ENCODE measurements at places on chromosomes 1 and 21.
A peak's percentile ranks its signal among the peaks of the same experiment; 100 is the strongest.

DNA sequence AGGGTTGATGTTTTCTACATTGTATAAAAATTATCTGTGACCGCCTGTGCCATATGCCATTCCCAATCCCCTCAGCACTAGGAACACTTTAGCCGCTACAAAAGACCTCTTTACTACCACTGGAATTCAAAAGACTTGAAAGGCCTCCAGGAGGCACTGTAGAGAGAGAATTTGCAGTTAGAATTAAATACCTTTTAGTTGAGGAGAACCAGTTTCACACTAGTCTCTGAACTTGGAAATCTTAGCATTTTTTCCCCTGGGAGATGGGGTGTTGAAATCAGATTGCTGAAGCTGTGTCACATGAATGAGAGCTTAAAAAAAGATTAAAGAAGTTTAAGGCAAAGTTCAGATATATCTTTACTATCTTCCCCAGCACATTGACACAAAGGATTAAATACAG lies 291.0 kb downstream of the ADGRL2 start:
- peak; percentile 15 for DNase-seq

GRCh38 chr1:64437453-64437852 lies 32.5 kb upstream of the CACHD1 start:
- DNase-seq = no peak

DNA sequence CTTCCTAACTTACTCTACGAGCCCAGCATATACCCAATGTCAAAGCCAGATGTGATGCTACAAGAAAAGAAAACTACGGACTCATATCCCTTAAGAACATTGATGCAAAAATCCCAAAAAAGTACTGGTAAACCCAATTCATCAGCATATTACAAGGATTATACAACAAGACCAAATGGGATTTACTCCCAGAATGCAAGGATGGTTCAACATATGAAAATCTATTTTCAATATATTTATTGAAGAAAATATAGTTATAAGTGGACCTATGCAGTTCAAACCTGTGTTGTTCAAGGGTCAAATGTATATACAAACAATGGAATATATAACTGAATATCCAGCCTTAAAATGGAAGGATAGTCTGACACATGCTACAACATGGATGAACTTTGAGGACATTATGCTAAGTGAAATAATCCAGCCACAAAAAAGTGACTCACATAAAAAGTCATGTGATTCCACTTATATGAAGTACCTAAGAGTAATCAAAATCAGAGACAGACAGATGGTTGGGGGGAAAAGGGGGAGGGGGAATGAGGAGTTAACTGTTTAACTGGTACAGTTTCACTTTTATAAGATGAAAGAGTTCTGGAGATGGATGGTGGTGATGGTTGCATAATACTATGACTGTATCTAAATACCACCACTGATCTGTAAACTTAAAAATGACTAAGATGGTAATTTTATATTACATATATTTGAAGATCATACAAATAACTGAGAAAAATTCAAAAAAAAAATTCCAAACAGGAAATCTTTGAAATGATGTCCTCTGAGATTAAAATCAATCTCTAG lies 3.7 kb upstream of the KLF18 start:
- no peak for DNase-seq

DNA sequence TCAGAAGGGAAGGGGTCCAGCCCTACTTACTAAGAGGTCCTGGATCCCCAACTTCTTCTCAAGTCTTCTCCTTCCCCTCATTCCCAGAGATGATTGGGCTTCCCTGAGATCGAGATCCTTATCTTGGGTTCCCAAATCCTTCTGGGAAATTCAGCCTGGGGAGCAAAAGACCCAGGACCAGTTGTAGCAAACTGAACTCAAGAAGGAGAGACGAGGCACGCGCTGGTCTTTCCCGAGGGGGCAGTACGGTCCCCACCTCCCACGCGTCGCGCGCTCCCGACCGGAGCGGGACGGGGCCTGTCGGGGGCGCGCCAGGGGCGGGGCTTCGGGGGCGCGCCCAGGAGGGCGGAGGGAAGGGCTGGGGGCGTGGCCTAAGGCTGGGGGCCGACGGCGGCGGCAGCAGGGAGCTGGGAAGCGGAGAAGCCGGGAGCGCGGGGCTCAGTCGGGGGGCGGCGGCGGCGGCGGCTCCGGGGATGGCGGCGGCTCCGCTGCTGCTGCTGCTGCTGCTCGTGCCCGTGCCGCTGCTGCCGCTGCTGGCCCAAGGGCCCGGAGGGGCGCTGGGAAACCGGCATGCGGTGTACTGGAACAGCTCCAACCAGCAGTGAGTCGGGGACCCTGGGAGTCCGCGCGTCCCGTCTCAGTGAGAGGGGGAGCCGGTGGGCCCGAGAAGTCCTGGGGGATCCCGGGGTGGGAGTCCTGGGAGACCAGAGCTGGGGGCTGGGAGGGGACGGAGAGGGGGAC lies at the start of gene EFNA3:
TSS of gene EFNA3 (plus strand) at position 369 of the 741 bp plus-strand sequence. CDS start at position 474, 105 bp downstream.
- peak; percentile 54 for DNase-seq

- DNase-seq = no peak
Observed at GRCh38 chr1:219138747-219139146, 34.9 kb upstream of the LYPLAL1 start.

- DNase-seq = no peak
Observed at GRCh38 chr1:47776667-47777131, 220.5 kb downstream of the TRABD2B start.

GRCh38 chr1:54652168-54652567 lies 10.6 kb downstream of the MROH7 start:
- no peak for DNase-seq

DNA sequence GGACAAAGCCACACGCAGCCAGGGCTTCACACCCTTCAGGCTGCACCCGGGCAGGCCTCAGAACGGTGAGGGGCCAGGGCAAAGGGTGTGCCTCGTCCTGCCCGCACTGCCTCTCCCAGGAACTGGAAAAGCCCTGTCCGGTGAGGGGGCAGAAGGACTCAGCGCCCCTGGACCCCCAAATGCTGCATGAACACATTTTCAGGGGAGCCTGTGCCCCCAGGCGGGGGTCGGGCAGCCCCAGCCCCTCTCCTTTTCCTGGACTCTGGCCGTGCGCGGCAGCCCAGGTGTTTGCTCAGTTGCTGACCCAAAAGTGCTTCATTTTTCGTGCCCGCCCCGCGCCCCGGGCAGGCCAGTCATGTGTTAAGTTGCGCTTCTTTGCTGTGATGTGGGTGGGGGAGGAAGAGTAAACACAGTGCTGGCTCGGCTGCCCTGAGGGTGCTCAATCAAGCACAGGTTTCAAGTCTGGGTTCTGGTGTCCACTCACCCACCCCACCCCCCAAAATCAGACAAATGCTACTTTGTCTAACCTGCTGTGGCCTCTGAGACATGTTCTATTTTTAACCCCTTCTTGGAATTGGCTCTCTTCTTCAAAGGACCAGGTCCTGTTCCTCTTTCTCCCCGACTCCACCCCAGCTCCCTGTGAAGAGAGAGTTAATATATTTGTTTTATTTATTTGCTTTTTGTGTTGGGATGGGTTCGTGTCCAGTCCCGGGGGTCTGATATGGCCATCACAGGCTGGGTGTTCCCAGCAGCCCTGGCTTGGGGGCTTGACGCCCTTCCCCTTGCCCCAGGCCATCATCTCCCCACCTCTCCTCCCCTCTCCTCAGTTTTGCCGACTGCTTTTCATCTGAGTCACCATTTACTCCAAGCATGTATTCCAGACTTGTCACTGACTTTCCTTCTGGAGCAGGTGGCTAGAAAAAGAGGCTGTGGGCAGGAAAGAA lies 8.1 kb downstream of the PSRC1 start:
- peak; percentile 73 for DNase-seq

- no peak for DNase-seq
Observed at GRCh38 chr1:151478923-151479322, 19.6 kb upstream of the POGZ start.

- DNase-seq = no peak
Observed at GRCh38 chr1:171881442-171881841, 40.1 kb downstream of the DNM3 start.

GRCh38 chr1:229253151-229253974 lies 17.5 kb upstream of the RAB4A start:
- DNase-seq = no peak

GRCh38 chr1:207218512-207219362 lies 102.7 kb upstream of the CD55 start:
- DNase-seq = no peak

- no peak for DNase-seq
Observed at GRCh38 chr1:229091721-229092136, 179.2 kb upstream of the RAB4A start.

DNA sequence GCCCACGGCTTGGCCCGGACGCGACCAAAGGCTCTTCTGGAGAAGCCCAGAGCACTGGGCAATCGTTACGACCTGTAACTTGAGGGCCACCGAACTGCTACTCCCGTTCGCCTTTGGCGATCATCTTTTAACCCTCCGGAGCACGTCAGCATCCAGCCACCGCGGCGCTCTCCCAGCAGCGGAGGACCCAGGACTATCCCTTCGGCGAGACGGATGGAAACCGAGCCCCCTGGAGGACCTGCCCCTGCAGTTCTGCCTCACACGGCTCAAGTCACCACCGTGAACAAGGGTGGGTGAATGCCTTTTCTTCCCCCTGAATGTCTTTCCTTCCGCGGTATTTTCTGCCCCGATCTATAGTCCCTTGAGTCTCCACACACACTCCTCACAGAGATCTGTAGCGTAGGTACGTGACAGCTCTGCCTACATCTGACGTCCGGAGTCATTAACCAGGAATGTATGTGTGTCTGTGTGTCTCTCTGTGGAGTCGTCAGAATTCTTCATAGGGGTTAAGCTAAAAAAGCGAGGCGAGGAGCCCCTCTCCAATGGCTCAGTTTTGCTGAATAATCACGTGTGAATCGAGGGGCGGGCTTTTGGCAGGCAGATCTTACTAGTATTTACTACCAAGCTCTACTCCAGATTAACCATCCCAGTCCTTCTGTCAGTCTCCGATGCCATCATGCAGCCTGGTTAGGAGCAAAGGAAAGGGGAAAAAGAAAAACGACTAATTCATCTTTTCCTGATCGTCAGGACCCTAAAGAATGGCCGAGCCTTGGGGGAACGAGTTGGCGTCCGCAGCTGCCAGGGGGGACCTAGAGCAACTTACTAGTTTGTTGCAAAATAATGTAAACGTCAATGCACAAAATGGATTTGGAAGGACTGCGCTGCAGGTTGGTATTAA lies at the start of gene CDKN2C:
TSS of gene CDKN2C (plus strand) at position 635 of the 898 bp plus-strand sequence. CDS start at position 759, 124 bp downstream.
- peak; percentile 90 for DNase-seq
